Erythroblast (primary cell): ENCODE measurements at places on chromosomes 1 and 21.

DNA sequence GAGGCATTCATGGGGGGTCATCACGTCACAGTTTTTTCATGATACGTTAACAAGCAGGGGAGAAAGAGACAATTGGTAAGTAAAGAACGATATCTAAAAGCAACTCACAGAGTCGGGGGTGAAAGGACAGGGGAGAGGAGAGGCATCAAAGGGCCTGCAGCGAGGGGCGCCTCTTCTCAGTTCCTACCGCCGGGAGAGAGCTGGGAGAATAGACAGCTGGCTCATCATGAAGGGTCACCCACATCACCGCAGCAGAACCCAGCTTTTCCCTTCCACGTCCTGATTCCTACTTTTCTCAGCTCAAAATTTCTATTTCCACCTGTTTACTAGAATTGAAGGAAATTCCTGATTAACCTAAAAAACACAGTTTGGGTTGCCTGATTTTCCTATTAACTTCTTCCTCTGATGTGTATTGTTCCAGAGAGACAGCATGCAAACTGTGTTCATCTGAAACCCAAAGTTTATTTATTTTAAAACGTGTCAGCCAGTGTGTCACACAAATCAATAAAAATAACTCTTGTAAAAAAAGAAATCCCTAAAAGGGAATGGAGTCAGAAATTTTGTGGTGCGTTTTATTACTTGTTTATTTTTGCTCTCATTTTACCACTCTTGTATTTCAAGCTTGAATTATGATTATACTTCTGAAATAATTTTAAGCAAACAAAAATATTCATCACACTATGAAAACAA, 75.4 kb downstream of the SLC25A24 start:
- no peak for DNase-seq

DNA sequence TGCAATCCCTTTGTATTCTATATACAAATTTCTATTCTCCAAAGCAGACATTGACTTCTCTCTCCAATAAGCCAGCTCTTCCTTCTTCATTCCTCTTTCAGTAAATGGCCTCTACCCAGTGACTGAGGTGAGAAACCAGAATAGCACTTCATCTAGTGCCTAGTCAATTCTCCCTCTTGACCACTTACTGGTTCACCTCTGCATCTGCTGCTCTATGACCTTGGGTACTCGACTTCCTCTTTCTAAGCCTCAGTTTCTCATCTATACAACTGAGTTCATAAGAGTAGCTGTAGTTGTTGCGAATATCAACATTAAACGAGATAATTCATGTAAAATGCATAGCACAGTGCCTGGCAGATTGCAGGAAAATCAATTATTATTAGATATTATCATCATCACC, 12.4 kb downstream of the LYST start:
- no peak for DNase-seq

DNA sequence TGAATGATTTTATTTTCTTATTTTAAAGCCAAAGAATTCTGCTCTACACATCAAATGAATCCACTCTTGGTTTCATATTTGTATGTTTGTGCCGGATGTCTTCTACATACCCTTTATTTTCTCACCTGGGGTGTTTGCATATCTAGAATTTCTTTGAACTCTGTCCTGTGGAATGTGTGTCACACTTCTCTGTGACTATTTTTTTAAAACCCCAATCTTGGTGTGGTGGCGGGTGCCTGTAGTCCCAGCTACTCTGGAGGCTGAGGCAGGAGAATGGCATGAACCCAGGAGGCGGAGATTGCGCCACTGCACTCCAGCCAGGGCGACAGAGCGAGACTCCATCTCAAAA, 35.4 kb downstream of the CENPF start:
- no peak for DNase-seq

DNA sequence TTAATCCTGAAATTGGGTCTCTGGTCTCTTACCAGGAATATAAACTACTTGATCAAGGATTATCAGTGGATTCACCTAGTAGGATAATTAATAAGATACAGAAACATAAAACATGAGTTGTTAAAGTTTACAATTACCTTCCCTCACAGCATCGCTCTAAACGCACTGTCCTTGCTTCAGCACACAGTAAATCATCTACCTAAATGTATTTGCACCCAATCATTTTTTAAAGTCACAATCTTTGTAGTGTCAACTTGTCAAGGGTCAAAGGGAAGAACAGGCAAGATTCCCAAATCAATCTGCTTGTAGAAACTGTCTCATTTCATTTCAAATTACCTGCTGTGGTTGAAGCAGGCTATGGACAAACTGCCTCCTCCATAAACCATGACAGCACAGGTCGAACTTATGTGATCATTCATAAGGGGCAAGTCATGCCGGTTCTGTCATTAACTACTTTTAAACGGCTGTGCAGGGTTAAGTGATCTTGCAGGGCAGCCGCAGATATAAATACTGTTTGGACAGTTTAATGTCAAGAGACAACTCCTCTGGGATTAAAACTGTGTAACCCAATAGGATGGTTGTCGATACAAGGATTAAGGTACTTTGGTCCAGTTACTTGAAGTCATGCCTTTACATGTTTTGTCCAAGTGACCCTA, 93.6 kb downstream of the ZNF281 start:
- no peak for DNase-seq

GRCh38 chr1:197066719-197067456, at the start of gene F13B:
F13B (minus strand) TSS chr1:197067260; CDS start chr1:197067223, 37 bp downstream.
- no peak for DNase-seq

- peak; percentile 26 for DNase-seq
Measured at GRCh38 chr1:201254625-201255478, 28.5 kb upstream of the PKP1 start.

GRCh38 chr1:107840725-107841124, 124.3 kb downstream of the VAV3 start:
- no peak for DNase-seq

DNA sequence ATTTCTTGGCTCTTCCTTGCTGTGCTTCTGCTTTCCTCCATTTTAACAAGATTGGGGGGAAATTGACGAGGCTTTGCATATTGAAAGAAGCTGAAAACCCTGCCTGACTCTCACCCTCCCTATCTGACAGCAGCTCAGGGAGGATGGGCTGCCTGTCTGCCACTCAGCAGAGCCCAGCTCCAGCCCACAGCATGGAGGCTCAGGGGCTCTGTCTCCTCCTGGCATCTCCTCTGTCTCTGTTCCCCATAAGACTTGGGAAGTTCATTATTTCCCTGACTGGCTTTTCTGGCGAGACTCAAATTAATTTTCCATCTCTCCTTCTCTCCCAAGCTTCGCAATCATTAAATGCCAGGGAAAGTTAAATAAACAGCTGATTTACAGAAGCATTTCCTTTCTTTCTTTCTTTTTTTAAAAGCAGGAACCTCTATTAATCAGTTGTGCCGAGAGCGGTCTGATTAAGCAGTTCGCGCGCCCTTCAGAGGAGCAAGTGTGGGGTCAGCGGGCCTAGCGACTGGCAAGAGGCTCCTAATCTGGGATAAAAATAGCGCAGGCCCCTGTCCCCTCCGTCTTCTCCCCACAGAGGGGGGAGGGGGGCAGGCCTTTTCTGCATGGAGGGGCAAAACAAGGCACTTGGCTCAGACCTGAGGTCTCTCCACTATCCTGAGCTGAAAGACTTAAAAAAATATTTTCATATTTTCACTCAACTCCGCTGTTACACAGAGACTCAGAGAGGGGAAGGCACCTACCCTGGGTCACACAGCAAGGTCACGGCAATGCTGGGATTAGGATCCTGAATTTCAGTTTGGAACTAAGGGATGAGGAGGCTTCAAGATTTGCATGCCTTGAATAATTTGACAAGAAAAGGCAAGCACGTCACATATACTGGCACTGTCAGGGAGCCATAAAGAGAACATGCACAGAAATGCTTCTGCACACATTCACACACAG, 170.4 kb downstream of the ACTL8 start:
- DNase-seq = no peak

DNA sequence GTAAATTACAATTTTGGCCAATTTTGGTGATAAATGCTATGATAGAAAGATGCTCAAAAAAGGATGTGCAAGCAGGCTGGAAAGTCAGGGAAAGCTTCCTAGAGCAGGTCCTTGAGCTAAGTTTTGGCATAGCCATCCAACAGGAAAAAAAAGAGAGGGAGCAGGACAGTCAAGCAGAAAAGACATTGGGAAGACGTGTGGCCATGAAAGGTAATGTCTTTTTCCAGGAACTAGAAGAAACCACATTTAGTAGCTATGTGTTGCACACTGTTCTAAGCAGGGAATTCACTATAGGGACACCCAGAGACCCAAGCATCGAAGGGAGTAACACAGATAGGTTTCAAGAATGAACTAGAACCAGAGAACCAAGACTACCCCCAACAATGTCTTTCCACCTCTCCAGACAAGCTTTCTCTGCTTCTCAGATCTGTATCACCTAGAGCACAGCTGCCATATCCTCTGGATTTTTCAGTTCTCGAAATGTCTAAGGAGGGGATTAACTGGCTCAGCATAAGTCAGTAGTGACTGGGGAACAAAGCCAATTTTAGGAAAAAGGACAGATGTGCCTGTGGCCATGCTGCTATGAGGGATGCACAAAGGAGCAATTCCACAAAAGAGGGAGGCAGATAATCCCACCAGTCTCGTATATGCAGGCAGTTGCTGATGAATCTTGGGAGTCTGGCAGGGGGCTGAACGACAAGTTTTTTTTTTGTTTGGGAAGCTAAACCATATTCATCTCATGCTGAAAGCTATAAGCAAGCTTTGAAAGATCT, 97.1 kb upstream of the DAB1 start:
- no peak for DNase-seq

- DNase-seq = no peak
Measured at GRCh38 chr1:237672748-237673147, 218.0 kb downstream of the ZP4 start.

DNA sequence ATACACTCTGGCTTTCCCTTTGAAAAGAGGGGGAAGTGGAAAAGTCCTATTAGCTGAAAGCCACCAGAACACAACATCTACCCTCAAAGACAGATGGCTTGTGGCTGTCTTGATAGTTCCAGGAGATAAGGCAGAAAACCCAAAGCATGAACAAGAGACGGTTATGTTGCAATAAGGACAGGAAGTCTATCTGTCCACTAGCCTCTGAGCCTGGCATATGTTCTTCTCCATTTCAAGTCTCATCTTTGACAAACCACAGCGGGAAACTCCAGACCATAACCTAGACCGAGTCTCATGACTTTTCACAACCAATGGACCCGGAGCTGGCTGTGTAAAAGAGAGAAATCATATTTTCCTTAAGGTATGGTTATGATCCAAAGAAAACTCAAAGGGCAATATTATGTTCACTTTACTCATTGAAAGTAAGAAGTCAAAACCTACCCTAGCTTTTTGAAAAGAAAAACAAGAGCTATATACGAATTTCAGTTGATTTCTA, 33.8 kb downstream of the DUSP10 start:
- peak; percentile 87 for DNase-seq

DNA sequence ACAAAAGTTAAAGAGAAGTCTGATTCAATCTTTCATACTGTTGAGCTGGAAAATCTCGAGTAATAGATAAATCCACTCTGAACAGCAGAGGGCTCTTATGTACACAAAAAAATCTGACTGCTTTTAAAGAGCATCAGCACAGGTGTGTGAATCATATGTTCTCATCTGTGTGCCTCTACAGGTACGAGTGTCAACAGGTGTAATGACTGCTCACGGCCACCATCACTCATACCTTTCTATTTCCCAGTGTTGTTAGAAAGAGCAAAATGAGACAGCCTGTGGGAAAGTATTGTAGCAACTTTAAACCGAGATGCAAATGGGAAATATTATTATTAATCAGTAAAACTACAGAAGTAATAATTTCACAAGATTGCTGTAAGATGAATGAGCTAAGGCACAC, 49.0 kb upstream of the SCAF4 start:
- DNase-seq = no peak

GRCh38 chr21:39318091-39318959, 4.9 kb upstream of the BRWD1 start:
- DNase-seq = no peak

- DNase-seq = no peak
Measured at GRCh38 chr1:41534181-41535076, 49.9 kb upstream of the EDN2 start.

DNA sequence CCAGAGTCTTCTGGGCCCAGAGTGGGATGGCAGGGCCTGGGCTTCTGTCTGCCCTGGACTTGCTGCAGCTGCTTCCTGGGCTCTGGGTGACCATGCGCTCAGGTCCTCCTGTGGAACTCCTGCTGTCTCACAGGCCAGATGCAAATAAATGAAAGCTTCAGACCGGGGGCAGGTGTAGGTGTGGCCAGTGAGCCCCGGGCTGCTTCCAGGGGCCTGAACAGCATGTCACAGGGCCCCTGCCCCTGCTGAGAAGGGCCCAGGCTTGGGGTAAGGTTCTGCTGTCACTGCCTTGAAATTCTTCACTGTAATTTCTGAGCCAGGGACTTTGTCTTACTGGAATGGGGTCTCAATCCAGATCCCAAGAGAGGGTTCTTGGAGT, 2.5 kb upstream of the PKNOX1 start:
- DNase-seq = no peak
